Ascending aorta (tissue), 2 donors: ENCODE measurements at places on chromosomes 11 and 22. TPM values are rescaled to one million over a fixed set of nuclear protein-coding genes. Genes with fewer than 3 reads are reported as not detected.
A peak's percentile ranks its signal among the peaks of the same experiment; 100 is the strongest.

OLFML1 gene
- 10.7 TPM for total RNA-seq

SERPING1 gene
- 607 TPM for total RNA-seq

FGF19 gene
- not detected for total RNA-seq

PTH gene
- not detected for total RNA-seq

MRPL48 gene
- not detected for total RNA-seq

SPATA19 gene
- total RNA-seq = not detected

SHANK3 gene
- 128 TPM for total RNA-seq

DNA sequence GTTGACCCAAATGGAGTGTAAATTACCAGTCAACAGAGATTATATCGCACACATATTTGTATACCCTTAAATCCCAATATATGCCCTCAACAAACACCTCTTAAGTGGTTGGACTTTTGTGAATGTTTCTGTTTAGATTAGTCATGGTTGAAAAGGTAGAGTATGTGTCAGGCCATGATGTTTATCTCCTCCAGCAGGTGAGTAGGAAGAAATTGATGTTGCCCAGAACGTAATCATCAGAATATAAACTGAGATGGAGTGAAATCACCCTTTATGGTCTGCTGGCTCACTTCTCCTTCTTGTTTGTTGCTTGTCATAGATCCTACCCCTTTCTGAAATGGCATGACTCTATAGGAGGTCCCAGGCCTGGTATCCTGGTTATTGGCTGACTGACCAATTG lies 431.8 kb downstream of the ETS1 start:
- no peaks in the 10 kb centered on the region for H3K4me1 ChIP-seq
- H3K27me3 ChIP-seq = no peaks in the 10 kb centered on the region
- H3K4me3 ChIP-seq = no peak overlapping the region

- no peaks in the 10 kb centered on the region for H3K27me3 ChIP-seq
- DNase-seq = no peak
- H3K4me1 ChIP-seq = peaks cover 4% of the 10 kb centered on the region
- peak overlapping the region; percentile 51 for H3K4me3 ChIP-seq
- H3K27ac ChIP-seq = no peak overlapping the region
- H3K36me3 ChIP-seq = no peaks in the 10 kb centered on the region
These were observed 1.0 kb downstream of the ST14 start for GRCh38 chr11:130160498-130161155.

DNA sequence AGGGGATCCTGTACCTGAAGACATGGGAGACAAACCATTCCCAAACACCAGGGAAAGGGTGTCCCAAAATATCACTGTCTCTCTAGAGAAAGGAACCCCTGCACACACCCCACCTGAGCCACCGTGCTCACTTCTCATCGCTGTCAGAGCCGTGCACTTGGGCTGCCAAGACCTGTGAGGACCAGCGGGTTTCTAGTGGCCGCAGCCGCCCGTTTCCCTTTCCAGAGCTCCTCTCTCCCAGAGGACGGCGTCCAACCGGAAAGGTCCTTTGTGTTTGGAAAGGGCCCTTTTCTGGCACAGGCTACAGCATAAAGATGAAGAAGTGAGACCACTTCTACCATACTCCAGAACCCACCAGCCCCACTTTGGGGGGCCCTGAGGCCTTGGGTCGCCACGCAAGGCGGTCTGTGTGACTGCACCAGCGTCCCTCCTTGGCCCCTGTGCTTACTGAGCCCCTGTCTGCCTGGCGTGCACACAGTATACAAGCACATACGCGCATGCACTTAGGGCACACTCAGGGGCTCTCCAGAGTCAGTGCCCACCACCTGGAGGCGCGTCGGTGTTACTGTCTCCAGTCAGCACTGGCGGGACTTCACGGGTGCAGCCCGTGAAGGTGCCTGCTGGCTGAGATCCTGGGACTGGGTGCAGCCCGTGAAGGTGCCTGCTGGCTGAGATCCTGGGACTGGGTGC lies 381.8 kb downstream of the TBC1D22A start:
- no peak for DNase-seq
- no peaks in the 10 kb centered on the region for H3K27me3 ChIP-seq
- no peak overlapping the region for H3K4me3 ChIP-seq
- H3K27ac ChIP-seq = no peak overlapping the region

- H3K4me3 ChIP-seq = no peak overlapping the region
- no peak overlapping the region for H3K27ac ChIP-seq
- H3K27me3 ChIP-seq = no peaks in the 10 kb centered on the region
- no peaks in the 10 kb centered on the region for H3K4me1 ChIP-seq
- no peak for DNase-seq
These were observed 602.1 kb downstream of the SOX6 start for GRCh38 chr11:15754221-15754620.

GRCh38 chr22:40654522-40655167 lies 18.1 kb upstream of the MRTFA start:
- H3K4me1 ChIP-seq = peaks cover 26% of the 10 kb centered on the region
- H3K36me3 ChIP-seq = no peaks in the 10 kb centered on the region
- peak overlapping the region; percentile 97 for H3K27ac ChIP-seq
- no peak for DNase-seq

GRCh38 chr11:58334708-58335107 lies 24.2 kb downstream of the OR5B17 start:
- H3K36me3 ChIP-seq = no peaks in the 10 kb centered on the region
- no peaks in the 10 kb centered on the region for H3K27me3 ChIP-seq
- H3K27ac ChIP-seq = no peak overlapping the region
- H3K4me3 ChIP-seq = no peak overlapping the region
- DNase-seq = no peak

- H3K27ac ChIP-seq = no peak overlapping the region
- H3K27me3 ChIP-seq = no peaks in the 10 kb centered on the region
- H3K4me3 ChIP-seq = no peak overlapping the region
- DNase-seq = no peak
- no peaks in the 10 kb centered on the region for H3K36me3 ChIP-seq
These were observed 341.3 kb downstream of the AASDHPPT start for GRCh38 chr11:106418791-106419190.

- no peak for DNase-seq
- peaks cover 3% of the 10 kb centered on the region for H3K4me1 ChIP-seq
- no peaks in the 10 kb centered on the region for H3K36me3 ChIP-seq
- no peaks in the 10 kb centered on the region for H3K27me3 ChIP-seq
These were observed 89.5 kb downstream of the KCNQ1 start for GRCh38 chr11:2534134-2534956.

DNA sequence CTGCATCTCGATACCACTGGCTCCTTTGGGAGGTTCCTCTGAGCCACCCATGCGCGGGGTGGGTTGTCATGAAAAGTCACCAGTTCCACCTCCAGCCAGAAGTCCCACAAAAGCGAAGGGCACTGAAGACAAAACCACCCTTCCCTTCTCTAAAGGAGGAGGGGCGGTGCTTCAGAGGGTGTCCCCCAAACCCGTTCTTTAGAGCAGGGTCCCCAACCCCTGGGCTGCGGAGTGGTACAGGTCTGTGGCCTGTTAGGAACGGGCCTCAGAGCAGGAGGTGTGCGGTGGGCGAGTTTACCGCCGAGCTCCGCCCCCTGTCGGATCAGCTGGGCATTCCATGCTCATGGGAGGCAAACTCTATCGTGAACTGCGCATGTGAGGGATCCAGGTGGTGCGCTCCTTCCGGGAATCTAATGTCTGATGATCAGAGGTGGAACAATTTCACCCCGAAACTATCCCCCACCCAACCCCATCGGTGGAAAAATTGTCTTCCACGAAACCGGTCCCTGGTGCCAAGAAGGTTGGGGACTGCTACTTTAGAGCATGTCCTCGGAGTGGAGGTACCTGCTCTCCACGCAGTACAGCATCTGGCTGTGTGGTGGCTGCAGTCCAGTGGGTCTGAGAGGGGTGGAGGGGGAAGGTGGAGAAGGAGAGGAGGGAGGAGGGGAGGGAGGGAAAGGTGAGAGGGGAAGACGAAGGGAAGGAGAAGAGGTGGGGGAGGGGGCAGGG lies 72.9 kb upstream of the SEPTIN5 start:
- H3K4me1 ChIP-seq = no peaks in the 10 kb centered on the region
- no peak overlapping the region for H3K4me3 ChIP-seq
- H3K27me3 ChIP-seq = no peaks in the 10 kb centered on the region
- no peak for DNase-seq
- no peaks in the 10 kb centered on the region for H3K36me3 ChIP-seq

DNA sequence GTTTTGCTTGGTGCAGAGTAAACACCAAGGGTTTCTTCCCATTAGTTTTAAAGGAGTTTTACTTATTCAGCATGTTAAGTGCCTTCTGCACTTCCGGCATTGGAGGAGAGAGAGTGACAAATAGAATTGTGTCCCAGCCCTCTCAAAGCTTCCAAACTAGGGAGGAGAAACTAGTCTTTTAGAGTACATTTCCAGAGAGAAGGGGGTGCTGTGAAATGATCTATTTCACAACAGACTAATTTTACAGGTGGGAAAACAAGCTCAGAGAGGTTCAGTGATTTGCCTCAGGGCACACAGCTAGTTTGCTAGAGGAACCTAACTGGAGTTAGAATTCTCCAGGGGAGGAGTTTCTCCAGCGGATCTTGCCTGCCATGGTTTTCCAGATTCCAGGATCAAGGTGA lies 12.6 kb downstream of the MPST start:
- H3K4me1 ChIP-seq = no peaks in the 10 kb centered on the region
- no peak for DNase-seq
- no peaks in the 10 kb centered on the region for H3K27me3 ChIP-seq
- no peak overlapping the region for H3K27ac ChIP-seq
- H3K36me3 ChIP-seq = peaks cover 31% of the 10 kb centered on the region

GRCh38 chr22:30245985-30246813 lies at the start of gene LIF:
Gene LIF, minus strand, starts transcription at chr22:30246759. Its CDS starts 64 bp downstream, at chr22:30246695.
- no peaks in the 10 kb centered on the region for H3K36me3 ChIP-seq
- DNase-seq = no peak
- H3K27me3 ChIP-seq = peaks cover 3% of the 10 kb centered on the region
- peak within 1 kb of the TSS; percentile 58 for H3K4me3 ChIP-seq
- no peak within 1 kb of the TSS for H3K27ac ChIP-seq

DNA sequence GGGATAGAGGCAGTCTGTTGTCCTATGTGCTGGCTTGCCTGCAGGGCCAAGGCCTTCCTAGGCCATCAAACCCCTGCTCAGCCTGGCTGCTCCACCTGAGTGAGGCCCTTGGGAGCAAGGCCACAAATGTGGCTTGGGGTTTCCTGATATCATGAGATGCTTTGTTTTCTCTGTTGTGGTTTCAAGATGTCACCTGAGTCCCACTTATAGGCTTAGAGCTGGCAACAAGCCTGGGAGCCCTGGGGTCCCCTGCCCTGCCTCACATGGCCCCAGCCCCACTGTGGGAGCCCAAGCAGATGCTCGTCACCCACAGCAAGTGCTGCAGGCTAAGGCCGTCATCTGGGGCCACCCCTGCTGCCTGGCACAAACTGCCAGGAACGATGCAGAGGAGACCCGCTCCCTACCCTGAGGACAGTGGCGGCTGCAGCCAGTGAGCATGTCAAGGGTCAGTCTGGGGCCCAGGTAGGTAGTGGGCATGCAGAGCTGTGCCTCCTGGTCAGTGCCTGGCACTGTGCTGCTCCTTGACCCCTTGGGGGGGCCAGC lies 75.4 kb upstream of the KCNQ1OT1 start:
- H3K27ac ChIP-seq = no peak overlapping the region
- no peaks in the 10 kb centered on the region for H3K27me3 ChIP-seq
- peak; percentile 61 for DNase-seq
- no peaks in the 10 kb centered on the region for H3K36me3 ChIP-seq
- peaks cover 28% of the 10 kb centered on the region for H3K4me1 ChIP-seq
- H3K4me3 ChIP-seq = no peak overlapping the region

DNA sequence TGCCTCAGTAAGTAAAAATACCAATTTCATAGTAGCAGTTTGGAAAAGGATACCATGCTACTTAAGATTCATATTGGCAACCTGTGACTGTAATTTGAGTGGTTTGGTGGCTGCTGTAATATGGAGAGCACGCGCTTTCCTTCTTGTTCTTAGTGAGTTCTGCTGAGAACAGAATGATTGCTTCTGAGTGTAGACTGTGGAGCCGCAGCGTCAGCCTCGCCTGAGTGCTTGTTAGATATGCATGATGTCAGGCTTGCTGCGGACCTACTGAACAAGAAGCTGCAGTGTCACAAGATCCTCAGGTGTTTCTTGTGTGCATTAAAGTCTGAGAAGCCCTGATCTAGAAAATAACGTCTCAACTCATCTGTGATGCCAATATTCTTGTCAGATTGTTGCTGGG lies 143.2 kb downstream of the ARHGAP42 start:
- H3K27ac ChIP-seq = no peak overlapping the region
- DNase-seq = no peak
- H3K36me3 ChIP-seq = no peaks in the 10 kb centered on the region
- H3K27me3 ChIP-seq = no peaks in the 10 kb centered on the region
- no peak overlapping the region for H3K4me3 ChIP-seq
- no peaks in the 10 kb centered on the region for H3K4me1 ChIP-seq

DNA sequence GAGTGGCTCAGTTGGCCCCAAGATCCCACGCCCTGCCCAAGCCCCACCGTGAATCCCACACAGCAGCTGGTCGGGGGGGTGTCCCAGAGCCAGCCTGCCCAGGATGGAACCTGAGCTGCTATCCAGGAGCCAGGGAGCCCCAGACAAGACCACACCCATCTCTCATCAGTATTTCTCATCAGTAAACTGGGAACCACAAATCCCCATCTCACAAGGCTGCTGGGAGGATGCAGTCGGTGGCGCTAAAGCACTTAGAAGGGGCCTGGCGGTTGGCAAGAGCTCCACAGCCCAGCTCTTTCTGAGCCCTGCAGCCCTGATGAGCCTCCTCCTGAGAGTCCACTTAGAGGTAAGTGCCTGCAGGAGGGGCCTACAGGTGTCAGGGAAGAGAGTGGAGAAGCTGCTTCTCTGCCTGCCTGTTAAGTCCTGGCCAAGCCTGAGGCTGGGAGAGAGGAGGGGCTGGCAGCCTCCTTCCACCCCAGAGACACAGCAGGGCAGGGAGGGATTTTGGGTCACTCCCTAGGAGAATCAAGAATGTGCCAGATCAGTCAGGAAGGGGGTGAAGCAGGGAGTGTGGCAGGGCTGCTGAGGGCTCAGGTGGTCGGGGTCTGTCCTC lies 6.1 kb downstream of the FADS3 start:
- no peak overlapping the region for H3K27ac ChIP-seq
- no peaks in the 10 kb centered on the region for H3K36me3 ChIP-seq
- no peak for DNase-seq
- peaks cover 25% of the 10 kb centered on the region for H3K4me1 ChIP-seq

DNA sequence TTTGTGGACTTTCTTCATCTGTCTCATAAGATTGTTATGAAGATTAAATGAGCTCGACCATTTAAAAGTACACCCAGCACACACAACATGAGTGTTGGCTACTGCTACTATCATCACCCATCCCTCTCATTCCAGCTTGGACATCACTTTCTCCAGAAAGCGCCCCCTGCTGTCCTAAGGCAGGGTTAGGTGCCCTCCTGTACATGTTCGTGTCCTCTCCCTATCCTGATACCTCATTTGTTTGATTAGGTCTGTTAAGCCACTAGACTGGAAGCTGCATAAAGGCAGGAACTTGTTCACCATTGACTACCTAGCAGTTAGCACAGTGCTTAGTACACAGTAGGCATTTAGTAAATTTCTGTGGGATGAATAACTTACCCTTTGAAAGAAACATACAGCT lies 85.5 kb downstream of the ENTHD1 start:
- no peak for DNase-seq
- H3K27ac ChIP-seq = no peak overlapping the region
- H3K4me1 ChIP-seq = no peaks in the 10 kb centered on the region
- no peak overlapping the region for H3K4me3 ChIP-seq
- H3K36me3 ChIP-seq = no peaks in the 10 kb centered on the region
- H3K27me3 ChIP-seq = no peaks in the 10 kb centered on the region
